Aorta (tissue), 5 donors: ENCODE measurements at places on chromosomes 6 and 20. TPM values are rescaled to one million over a fixed set of nuclear protein-coding genes. Genes with fewer than 3 reads are reported as not detected.
A peak's percentile ranks its signal among the peaks of the same experiment; 100 is the strongest.

Gene TCF15
- total RNA-seq = 1.0 TPM

- peak; percentile 92 for DNase-seq
These were observed 42.6 kb downstream of the KIAA1755 start for GRCh38 chr20:38217791-38218565.

- peak; percentile 64 for DNase-seq
These were observed 9.4 kb downstream of the SPDEF start for GRCh38 chr6:34546551-34547321.

DNA sequence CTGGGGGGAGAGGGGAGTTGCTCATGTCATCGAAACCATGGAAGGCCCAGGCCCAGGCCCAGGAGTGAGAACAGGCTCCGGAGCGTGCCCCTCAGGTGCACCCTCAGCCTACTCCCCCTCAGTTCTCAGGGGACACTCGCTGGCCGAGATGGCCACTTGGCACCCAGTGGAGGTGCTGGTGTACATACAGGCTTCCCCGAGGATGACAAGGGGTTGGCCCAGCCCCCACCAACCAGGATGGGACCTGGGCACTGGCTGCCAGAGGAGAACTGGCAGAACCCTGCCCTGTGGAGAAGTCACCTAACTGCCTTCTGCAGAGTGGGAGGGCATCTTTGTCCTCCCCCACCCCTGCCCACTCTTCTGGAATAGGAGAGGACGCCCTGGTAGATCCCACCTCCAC is 9.5 kb downstream of the NKX2-2 start:
- no peak for DNase-seq

GRCh38 chr6:131937703-131938631 is 13.2 kb downstream of the CCN2 start:
- no peak for DNase-seq

GRCh38 chr6:159097256-159097655 is 52.5 kb upstream of the TAGAP start:
- DNase-seq = no peak

GRCh38 chr6:41373919-41374617 is 38.7 kb downstream of the NCR2 start:
- no peak for DNase-seq

- DNase-seq = no peak
These were observed 333.2 kb downstream of the RIMS1 start for GRCh38 chr6:72219536-72219935.

DNA sequence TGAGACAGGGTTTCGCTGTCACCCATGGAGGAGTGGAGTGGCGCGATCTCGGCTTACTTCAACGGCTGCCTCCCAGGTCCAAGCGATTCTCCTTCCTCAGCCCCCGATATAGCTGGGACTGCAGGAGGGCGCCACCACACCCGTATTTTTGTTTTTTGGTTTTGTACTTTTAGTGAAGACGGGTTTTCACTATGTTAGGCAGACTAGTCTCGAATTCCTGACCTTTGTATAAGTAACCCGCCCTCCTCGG is 115.4 kb upstream of the BTN3A2 start:
- DNase-seq = no peak

DNA sequence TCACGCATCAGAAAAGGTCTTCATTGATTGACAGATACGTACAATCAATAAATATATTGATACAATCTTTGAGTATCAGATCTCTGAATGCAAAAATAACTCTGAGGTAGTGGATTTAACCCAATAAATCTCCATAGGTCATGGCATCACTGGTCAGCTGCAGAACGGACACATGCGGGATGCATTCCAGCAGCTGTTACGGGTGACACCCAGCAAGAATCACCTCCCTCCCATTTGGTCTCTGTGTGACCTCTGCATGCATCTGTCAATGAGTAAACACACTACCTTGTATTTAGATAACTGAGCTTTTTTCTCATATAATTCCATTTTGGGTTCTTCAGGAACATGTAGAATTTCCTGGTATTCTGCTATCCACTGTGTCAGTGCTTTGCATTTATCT is 285.4 kb downstream of the SYNE1 start:
- DNase-seq = no peak
